ENCODE measurements at places on chromosomes 7 and 10. TPM values are rescaled to one million over a fixed set of nuclear protein-coding genes. Genes with fewer than 3 reads are reported as not detected.

Gene NKX1-2
- polyA plus RNA-seq, result not detected

Gene GDF10
- polyA plus RNA-seq, result 0.41 TPM

- DNase-seq, result no peak
Measured at GRCh38 chr10:11387044-11387443, 224.4 kb downstream of the USP6NL start.

DNA sequence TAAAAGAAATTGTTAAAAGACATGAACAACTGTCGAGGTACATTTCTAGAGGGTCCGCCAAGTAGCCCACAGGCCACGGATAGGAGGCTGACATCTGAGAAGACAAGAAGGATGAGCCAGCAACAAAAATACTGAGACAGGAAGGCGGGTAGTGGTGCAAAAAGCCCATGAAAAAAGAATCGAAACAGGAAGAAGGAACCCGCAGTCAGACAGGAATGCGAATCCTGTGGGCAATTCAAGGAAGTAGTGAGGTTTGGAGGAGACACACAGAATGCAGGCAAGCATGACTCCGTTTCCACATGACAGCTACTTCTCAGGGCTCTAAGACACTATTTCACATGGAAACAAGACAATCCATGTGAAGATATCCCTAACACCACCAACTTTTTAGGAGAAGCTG, 125.2 kb downstream of the DOCK4 start:
- DNase-seq, result no peak

Data from hindlimb muscle (tissue), 1 donor.